Left renal pelvis (tissue), 4 donors: ENCODE measurements at places on chromosomes 4 and X. TPM values are rescaled to one million over a fixed set of nuclear protein-coding genes. Genes with fewer than 3 reads are reported as not detected.
A peak's percentile ranks its signal among the peaks of the same experiment; 100 is the strongest.

The ZFP92 gene
- 0.80 TPM for polyA plus RNA-seq

The FBXW7 gene
- polyA plus RNA-seq = 29.0 TPM

The TBCK gene
- polyA plus RNA-seq = 68.6 TPM

The TEX13C gene
- not detected for polyA plus RNA-seq

The PTPN13 gene
- 26.5 TPM for polyA plus RNA-seq

The FDCSP gene
- polyA plus RNA-seq = not detected

- no peak for DNase-seq
Observed at GRCh38 chr4:1469043-1469442, 62.8 kb upstream of the NKX1-1 start.

DNA sequence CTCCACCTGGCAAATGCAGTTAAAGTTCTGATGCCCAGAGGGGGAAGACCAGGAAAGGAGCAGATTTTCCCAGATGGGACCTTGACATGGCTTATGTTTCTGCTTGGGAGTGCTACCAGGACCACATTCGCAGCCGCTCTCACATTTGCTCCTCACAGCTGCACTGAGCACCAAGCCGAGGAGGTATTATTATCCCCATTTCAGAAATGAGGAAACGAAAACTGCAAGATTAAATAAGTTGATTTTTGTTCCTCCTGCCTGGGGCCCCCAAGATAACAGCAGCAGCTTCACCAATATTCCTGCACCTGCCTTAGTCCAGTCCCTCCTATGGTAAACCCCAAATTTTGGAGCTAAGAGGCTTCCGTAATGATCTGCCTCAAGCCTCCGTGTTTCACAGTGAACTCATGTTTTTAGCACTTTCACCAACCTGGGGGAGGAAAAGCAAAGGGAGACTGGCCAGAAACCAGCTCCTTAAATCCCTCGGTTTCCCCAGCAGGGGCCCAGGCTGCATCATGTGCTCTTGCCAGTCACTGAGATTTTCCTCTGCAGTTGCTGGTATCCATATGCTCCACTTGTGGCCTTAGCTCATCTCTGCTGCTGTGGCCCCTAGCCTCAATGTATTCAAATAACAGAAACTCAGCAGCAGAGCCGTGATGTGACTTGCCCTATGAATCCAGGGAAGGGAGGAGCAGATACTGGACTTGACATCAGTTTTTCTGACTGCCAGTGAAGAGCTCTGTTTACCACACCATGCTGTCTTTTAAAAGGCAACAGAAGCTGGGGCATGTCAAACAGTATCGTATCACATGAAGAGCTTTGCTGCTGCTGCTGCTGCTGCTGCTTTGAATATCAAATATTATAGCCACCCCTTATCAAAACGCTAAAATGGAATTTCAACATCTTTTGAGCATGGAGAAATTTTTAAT, 95.5 kb upstream of the KLHL13 start:
- no peak for DNase-seq

DNA sequence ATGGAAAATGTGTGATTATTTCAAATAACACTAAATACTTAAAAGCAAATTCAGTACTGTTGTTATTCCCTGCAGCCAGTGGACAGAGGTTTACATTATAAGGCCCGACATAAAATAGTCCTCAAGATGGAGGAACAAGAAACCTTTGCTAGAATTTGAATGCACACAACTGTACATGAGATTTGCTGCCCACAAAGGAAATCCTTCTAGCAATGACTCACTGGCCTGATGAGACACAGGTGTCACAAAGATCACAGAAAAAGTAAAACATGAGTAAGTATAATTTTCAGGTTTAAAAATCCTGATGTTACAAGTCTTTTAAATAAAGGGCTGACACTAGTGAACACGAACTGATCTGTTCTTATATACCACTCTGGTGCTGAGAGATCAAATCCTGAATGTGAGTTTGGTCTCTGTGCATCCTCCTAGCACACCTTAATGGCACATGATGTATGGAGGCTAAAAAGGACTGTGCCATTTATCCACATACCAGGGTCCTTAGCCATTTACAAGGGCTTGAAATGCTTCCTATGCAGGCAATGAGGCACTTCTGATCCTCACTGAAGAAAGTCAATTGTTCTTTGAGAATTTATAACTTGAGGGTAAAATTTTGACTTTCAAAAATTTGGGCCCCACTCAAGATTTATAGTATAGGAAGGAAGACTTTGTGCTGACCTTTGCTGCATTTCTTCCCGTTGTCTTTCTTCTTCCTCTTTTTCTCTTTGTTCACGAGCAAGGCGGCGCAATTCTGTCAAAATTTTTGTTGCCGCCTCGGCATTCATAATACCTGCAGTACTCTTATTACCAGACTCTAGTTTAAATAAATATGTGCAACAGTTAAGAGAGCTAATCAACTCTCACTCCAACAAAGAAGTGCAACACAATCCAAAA, 23.0 kb downstream of the MAP7D3 start:
- no peak for DNase-seq

DNA sequence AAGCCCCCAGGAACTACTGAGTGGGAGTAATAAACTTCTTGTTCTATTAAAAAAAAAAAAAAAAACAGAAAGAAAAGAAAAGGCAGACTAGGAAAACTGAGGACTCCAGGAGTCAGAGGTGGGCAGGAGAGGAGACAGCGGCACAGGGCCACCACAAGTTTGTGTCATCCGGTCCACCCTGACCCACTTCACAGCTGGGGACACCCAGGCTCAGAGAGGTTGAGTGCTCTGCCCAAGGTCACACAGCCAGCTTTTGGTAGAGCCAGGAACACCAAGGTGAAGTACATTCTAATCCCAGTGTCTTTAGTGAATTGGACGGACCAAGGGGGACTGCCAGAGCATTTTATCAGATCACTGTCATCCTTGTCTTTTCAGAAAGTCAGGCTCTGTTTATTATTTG, 16.4 kb upstream of the ABLIM2 start:
- DNase-seq = no peak

DNA sequence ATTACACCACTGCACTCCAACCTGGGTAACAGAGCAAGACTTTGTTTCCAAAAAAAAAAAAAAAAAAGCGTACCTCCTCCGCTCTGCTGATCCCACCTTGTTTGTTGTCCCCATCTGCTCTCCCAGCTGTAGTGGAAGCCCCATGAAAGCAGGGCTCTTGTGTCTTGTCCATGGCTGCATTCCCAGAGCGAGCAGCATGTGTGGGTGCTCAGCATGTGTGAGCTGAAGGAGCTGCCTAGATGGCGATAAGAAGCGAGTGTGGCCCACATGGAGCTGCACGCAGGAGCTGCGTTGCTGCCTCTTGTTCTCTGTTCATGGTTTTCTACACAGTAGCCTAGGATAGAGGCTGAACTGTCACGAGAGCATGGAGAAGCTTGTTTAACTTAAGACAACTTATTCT, 12.4 kb downstream of the NSD2 start:
- DNase-seq = no peak

GRCh38 chr4:164215113-164215741, 538.7 kb upstream of the SMIM31 start:
- DNase-seq = no peak

DNA sequence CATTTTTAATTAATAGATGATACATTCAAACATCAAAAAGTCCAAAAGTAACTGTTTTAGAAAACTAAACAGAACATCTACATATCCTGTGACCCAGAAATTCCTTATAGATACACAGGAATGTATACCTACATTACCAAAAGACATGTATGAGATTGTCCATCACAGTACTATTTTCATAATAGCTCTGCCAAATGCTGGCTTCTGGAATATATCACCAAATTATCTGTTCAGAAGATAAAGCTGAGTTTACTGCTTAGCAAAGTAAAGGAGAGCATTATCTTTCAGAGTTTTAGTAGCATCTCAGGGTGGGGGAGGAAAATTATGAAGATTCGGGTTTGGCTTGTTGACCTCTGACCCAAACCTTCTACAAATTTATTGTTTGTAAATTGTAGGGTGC, 368.9 kb upstream of the SLC7A11 start:
- DNase-seq = no peak

DNA sequence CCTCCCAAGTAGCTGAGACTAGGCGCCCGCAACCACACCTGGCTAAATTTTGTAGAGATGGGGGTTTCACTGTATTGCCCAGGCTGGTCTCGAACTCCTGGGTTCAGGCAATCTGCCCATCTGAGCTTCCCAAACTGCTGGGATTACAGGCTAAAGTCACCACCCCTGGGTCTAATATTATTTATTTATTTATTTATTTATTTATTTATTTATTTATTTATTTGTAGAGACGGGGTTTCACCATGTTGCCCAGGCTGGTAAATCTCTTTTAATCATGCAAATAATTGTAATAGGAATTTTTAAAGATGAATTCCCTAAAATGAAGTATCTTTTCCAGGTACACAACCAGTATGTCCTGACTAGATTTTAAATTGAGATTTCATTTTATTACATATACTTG, 761.8 kb downstream of the TRAM1L1 start:
- no peak for DNase-seq

DNA sequence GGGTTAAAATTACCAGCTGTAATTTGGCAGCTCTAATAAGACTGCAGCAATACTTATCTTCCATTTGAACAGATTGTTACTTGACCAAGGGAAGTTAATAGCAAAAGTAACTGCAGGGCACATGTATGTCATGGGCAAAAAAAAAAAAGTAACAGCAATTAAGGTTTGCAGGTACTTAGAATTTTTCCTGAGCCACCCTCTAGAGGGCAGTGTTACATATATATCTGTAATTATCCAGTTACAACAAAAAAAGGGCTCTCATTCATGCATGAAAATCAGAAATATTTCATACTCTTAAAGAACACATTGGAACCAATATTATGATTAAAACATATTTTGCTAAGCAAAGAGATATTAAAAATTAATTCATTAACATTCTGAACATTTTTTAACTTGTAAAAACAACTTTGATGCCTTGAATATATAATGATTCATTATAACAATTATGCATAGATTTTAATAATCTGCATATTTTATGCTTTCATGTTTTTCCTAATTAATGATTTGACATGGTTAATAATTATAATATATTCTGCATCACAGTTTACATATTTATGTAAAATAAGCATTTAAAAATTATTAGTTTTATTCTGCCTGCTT, 25.1 kb downstream of the XIAP start:
- no peak for DNase-seq

- no peak for DNase-seq
Observed at GRCh38 chrX:134634691-134635090, 23.6 kb downstream of the PLAC1 start.

- no peak for DNase-seq
Observed at GRCh38 chrX:147953976-147954375, 27.2 kb upstream of the FMR1NB start.

DNA sequence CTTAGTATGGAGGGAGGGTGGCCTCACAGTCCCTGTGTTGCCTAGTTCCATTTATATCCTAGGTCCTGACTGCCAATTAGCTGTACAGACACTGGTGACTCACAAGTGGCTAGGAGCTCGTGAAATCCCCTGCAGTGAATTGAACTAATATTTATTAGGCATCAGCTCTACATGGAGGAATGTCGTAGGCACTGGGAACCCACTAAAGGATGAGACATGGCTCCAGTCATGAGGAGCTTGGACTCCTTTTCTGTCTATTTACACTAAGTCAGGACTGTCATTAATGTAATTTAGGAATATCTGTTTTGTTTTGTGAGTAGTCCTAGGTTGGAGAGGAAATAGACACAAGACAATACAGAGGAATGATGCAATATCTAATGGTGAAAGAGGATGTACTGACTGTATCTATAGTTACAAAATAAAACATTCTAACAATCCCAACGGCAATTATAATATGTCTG, 67.7 kb downstream of the MID1IP1 start:
- no peak for DNase-seq

DNA sequence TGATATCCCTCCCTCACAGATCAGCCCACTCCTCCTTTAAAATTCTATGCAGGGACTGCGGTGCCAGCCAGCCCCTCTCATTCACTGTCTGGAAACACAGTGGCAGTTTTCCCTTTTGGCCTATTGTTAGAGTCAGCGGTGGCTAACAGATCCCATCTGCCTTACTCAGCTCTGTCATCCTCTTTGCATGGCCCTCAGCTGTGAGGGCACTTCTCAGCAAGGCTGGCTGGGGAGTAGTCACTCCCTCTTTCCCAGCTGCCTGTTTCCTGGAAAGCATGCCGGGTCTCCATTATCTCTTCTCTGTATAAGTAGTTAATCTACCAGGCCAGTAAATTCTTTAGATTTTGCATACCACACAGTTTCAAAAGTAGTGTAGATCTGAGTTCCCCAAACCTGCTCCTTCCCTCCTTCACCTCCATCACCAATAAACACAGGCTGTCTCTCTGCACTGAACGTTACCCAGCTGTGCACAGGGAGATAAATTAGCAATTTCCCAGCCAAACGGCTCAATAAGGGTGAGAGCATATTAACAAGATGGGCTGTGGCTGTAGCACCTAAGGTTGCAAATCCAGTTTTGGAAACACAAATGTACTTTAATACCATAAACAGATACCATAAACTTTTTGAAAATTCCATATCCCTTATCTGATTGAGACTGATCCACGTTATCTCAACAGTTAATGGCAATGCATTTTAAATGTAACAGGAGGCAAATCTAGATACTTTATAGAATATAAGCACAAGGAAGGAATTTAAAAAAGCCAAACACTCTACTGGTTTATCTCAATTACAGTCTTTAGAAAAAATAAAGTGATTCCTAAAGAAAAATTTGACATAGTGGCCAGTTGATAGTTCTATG, 229.3 kb downstream of the ANKRD50 start:
- no peak for DNase-seq

DNA sequence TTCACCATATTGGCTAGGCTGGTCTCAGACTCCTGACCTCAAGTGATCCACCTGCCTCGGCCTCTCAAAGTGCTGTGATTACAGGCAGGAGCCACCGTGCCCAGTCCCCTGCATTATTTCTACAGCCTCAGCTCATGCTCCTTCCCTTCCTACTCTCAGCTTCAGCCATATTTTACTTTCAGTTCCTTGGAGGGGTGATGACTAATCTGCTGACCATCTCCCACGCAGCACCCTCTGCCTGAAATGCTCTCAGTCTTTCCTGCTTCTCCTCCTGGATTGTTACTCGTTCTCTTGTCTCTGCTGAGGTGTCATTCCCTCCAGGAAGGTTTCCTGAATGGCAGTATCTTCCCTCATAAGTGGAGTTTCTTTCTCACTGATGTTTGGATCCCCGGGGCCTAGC, 63.3 kb downstream of the MOSPD2 start:
- DNase-seq = no peak

GRCh38 chr4:149518471-149518870, 297.2 kb downstream of the IQCM start:
- no peak for DNase-seq

- DNase-seq = no peak
Observed at GRCh38 chrX:48971249-48972219, at the start of gene KCND1. KCND1 (minus strand) TSS chrX:48971844; CDS start chrX:48970271, 1,573 bp downstream.

- no peak for DNase-seq
Observed at GRCh38 chr4:38815885-38816782, 11.5 kb upstream of the TLR1 start.

DNA sequence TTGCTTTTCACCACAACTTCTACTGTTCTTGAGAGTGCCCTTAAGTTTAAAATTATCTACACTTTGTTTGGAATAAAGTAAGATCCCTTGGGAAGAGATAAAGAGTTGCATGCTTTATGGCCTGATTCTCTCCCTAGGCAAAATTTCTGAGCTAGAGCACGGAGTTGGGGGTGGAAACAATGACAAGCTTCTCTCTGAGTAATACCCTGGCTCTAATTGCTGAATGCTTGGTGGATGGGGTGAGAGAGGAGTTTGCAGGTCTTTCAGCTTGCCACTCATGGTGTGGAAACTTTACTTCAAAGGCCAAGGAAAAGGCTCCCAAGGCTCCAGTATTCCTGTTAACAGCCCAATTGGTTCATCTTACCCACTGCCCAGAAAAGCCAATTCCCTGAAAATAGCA, 26.1 kb upstream of the PRDM8 start:
- DNase-seq = no peak

GRCh38 chr4:113760795-113761619, 531 bp downstream of the CAMK2D start:
- peak; percentile 52 for DNase-seq
